ENCODE measurements at places on chromosomes 2 and 18.

DNA sequence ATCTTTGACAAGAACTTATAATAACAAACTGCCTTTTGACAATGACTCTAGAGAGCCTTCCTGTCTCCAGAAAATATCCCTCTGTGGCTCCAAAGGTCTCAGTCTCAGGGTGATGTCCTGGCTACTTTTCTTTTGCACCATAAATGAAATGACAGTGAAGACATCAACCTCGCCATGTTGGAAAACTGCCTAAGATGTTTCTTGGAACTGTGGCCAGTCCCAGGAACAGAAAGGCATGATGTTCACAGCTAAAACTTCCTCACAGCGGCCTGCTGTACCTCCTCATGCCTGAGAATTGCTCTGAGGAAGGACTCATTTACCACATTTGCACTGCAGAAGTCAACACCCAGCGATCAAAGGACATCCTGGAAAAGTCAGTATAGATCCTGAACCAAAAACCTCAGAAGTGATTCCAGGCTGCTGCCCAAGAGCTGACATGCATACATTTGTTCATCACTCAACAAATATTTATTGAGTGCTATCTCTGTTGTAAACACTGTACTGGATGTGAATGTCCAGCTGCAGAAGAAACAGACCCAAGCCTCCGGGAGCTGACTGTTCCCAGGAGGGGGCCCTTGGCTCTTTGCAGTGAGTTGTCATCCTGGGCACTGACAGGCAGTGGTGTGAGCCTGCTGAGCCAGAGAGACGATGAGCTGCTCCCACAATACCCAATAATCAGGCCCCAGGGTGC, 64.3 kb upstream of the ACSL3 start:
- DNase-seq, result no peak

- DNase-seq, result no peak
Measured at GRCh38 chr2:235160281-235160810, 208.5 kb downstream of the SH3BP4 start.

DNA sequence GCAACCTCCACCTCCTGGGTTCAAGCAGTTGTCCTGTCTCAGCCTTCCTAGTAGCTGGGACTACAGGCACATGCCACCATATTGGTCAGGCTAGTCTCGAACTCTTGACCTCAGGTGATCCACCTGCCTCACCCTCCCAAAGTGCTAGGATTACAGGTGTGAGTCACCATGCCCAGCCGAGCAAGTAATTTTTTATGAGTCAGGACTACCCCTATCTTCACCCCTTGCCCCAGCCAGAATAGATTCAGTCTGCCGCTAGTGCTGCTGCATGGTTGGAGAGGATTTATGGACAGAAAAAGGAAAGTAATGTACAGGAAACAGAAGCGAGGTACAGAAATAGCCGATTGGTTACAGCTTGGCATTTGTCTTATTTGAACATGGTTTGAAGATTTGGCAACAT, 48.9 kb downstream of the BMPR2 start:
- DNase-seq, result no peak

DNA sequence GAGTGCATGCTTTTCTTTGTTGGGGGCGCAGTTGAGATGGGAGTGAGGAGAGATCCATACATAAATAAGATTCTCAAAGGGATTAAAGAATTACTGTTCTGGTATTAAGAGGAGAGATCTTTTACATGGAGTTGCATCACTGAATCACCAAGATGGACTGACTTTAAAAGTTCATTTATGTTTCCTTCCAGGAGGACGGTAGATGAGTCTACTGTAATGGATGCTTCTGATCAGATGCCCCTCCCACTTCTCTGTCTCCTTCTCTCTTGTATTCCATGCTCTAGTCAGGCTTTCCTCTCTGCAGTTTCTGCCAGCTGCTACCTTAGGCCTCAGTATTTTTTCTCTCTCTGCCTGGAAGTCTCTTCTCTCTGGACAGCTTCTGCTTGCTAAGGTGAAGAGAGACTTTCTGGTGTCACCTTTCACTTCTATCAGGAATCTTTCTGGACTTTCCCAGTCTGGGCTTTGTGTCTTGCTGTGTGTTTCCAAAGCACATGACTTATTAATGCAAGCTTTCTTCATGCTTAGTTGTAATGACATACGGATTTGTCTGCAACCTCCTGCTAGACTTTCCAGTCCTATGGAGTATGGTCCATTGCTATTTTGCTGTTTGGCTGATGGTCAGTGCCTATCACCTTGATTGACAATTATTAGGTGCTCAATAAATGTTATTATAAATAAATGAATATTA, 23.6 kb downstream of the FAM171B start:
- no peak for DNase-seq

DNA sequence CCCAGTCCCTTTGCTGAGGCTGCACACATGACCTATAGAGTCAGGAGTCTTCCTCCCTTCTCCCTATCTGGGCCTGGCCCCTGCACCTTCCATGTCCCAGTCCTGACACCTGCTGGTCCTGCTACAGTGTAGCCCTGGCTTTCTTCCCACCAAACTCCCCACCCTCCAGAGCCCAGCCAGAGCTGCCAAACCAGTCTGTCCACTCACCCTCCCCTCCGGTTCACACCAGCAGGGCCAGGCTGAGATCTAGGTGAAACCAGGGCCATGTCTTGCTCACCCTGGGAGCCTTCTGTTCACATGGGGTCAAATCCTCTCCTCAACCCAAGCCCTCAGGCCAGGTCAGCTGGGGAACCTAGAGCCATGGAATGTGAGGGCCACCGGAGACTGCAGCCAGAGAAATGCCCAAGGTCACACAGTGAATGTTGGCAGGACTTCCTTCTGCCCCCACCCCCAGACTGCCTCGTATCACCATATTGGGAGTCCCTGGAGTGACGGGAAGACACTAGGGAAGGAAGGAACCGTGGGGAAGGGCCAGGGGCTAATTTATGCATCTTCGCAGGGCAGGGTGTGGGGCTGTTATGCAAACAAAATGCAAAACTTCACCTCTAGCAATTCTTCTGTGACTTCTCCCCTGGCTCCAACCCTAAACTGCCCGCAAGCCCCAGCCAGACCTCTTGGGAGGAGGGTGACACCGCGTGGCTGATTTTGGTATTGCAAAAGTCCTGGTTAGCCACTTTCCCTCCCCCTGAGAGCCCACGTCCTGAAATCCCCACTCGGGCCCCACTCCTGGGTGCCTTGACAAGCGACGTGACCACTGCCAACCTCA, 14.6 kb downstream of the TNS1 start:
- DNase-seq, result peak; percentile 37

DNA sequence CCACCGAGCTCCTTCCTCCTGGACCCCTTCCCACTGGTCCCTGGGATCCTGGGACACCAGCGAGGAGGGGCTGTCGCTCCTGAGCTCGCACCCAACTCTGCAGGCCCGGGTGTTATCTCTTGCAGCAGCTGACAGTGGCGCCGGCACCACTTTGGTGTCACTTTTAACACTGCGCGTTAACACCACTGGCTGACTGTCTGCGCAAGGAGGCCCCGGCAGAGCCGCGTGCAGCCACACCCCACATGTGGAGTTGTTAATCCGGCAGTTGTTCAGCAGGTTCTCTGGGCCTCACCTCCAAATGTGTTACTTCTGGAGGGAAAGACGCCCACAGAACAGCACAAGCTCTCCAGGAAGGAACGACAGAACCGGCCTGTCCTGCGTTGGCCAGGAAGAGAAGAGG, 155.0 kb upstream of the GLI2 start:
- no peak for DNase-seq

DNA sequence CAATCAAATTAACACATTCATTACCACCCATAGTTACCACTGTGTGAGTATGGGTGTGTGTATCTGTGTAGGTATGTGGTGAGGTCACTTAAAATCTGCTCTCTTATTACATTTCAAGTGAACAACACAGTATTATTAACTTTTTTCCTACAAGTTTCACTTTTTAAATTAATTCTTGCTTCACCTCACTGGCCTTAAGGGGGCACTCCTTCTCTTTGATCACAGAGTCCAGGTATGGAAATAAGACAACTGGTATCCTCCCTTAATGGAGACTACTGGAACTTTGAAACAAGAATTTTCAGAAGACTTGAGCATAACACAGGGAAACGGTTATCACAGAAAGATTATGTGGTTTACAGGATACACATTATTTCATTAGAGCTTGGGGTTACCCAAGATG, 255.8 kb downstream of the ASXL3 start:
- DNase-seq, result no peak

- DNase-seq, result no peak
Measured at GRCh38 chr18:42864876-42865275, 250.6 kb downstream of the RIT2 start.

GRCh38 chr18:3333056-3333720, 71.3 kb downstream of the MYL12B start:
- no peak for DNase-seq

GRCh38 chr2:201280191-201281040, 20.1 kb downstream of the CASP8 start:
- DNase-seq, result no peak
